ENCODE measurements at places on chromosomes 1 and 21.

GRCh38 chr1:108100148-108100547 is 100.0 kb downstream of the SLC25A24 start:
- DNase-seq = no peak

GRCh38 chr1:116755681-116756080 is 1.5 kb downstream of the CD2 start:
- DNase-seq = no peak

DNA sequence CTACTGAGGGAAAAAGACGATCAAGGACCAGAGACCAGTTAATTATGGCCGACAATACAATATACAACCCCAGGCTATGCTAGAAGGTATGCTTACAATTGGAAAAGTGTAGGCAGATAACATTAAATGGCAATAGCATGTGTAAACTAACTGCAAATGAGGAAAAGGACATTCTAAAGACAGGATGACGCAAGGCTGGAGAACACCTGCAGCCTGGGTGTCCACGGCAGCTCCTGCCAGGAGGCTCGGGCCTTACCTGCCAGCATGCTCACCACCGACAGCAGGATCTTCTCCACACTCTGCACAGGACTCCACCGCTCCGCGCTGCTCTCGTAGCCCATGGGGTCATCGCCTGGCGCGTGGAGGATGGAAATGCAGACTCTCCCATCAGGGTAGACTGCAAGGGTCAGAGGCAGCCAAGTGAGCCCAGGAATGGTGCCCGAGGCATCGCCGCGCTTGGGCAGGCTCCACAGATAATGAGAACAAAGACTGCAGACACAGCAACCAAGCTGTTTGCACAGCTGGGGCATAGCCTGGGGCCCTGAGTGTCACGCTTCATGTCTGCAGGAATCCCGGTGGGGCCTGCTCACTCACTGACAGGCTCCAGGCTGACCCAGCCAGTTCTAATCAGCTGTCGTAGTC is 28.2 kb downstream of the UBE2G2 start:
- no peak for DNase-seq

- DNase-seq = no peak
Observed at GRCh38 chr1:107394301-107394700, 253.5 kb downstream of the NTNG1 start.

GRCh38 chr1:228487336-228488124 is at the start of gene RNF187:
TSS of gene RNF187 (plus strand) at chr1:228487382.
- peak; percentile 86 for DNase-seq

DNA sequence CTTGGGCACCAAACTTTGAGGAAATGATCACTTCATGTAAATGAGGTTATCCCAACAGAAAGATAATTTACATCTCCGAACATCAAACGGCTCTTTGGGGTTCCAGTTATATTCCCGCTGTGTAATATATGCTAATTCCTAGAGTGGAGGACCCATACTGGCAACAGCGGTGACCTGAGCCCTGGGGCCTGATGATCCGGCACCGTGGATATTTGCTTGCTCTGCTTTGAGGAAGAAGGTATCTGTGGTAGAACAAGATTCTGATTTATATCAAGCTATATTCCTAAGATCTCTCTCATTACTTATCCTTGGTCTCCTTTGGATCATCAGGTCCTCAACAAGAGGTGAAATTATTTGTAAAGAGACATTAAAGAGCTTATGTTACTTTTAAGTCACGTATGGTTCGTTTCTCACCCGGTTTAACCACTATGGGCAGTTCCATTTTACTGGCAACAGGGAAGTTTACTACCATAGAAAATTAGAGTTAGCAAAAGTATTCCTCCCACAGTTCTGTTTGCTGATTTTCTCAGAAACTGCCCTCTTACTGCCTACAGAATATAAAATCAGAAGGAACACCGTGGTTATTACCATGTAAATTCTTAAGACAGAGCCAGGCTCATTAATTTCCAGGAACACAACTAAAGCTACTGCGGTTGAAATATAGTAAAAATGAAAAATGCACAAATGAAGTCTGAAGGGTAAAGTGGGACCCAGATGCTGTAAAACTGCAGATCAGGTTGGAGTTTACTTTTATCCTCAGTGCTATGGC is 56.7 kb downstream of the MRPL39 start:
- no peak for DNase-seq

GRCh38 chr1:41754540-41754939 is 164.2 kb downstream of the HIVEP3 start:
- no peak for DNase-seq

DNA sequence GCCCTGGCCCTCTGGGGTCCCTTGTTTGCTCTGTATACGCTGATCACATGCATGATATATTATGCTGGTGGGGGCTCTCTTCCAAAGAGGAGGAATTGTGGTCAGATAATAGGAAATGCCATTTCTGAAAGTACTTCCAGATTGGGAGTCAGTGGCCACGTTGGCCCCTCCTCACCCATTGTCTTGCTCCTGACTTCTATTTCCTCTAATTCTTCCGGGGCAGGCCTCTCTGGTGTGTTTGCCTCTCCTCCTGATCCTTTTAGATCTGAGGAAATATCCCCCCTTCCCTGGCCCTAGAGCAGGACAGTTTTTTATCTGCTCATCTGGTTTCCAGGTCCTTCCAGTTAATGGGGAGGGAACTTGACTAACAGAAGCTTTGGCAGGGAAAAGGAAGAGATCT is 2.9 kb downstream of the VANGL2 start:
- no peak for DNase-seq

GRCh38 chr1:18199462-18199861 is 91.9 kb downstream of the IGSF21 start:
- DNase-seq = no peak

DNA sequence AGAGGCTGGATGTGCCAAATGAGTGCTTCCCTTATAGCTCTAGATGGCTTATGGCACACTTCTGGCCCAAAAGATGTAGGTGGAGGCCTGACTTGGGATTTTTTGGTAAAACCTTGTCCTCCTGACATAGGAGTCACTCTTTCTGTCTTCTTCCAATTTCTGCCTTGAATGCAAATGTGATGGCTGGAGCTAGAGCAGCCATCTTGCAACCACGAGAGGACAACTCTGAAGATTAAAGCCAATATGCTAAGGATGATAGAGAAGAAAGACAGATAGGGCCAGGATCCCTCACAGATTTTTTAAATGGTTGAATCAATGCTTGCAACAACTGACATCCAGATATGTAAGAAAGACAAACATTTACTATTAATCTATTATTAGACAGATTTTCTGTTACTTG is 8.5 kb upstream of the GPR137B start:
- no peak for DNase-seq

DNA sequence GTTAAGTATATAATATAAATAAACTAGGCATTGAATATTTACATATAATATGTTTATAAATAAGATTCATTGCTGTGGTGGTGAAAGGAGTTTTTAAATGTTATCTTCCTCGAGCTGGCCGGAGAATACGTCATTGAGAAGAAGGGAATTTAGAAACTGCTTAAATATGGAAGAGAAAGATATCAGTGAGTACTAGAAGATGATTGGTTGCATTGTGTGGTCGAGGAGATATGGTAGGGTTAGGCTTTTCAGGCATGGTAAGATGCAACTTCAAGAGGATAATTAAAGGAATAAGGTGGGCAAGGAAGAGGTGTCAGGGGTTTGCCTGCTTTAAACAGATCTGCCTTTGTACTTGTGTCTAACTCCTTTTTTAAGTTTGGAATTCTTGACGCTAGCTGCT is 73.5 kb downstream of the RPS6KC1 start:
- DNase-seq = no peak

DNA sequence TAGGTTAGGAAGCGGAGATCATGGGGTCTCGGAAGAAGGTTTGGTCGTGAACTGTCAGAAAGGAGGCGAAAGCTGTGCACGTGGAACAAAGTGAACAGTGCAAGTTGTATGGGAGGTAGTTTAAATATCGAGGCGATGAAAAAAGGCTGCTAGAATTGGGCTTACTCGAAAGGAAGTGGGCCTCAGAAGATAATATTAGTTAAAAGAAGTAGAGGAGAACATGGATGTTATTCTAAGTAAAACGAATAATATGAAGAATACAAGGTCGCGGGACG is 571 bp downstream of the WDR3 start:
- DNase-seq = no peak

DNA sequence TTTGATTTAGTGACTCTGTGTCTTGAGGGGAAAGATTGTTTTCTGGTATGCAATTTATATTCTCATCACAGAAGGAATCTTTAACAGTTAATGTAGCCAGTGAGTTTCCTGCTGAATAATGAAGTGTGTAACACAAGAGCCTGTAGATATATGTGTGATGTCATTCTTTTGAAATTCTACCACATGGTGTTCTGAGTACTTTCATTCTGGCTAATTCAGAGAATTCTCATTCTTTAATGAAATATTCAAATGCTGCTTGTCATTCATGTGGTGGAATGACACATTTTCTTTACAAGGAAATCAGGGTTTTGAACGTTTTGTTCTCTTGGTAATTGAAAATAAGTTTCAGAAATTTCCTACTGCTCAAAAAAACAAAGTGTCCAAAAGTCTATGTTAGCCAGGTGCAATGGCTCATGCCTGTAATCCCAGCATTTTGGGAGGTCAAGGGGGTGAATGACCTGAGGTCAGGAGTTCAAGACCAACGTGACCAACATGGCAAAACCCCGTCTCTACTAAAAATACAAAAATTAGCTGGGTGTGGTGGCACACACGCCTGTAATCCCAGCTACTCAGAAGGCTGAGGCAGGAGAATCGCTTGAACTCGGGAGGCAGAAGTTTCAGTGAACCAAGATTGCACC is 79.6 kb downstream of the MAP3K21 start:
- DNase-seq = no peak

DNA sequence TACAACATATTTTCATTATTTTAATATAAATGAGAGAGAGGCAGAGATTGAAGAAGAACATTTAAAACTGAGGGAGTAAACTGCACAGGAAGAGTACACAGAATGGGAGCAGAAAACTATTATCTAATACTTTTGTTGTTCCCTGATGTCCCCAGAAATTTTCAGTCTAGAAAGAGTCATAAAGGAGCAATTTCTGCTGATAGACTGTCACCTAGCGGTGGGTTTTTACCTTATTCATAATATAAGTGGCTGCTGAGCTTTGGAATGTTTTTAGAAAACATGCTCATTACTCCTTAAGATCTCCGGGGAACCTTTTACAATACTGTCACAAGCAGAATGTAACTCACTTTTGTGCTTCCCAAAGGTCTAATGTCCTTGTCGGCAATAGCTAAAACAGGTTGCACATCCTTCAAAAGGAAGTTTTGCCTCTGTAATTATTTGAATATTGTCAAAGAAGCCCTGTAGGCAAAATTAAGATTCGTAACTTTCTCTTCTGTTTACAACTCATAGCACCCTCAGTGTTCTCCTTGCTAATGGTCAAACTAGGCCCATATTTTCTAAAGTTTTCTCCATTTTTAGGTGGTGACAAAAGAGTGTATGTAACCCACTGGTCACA is 4.9 kb upstream of the NPL start:
- DNase-seq = peak; percentile 35

DNA sequence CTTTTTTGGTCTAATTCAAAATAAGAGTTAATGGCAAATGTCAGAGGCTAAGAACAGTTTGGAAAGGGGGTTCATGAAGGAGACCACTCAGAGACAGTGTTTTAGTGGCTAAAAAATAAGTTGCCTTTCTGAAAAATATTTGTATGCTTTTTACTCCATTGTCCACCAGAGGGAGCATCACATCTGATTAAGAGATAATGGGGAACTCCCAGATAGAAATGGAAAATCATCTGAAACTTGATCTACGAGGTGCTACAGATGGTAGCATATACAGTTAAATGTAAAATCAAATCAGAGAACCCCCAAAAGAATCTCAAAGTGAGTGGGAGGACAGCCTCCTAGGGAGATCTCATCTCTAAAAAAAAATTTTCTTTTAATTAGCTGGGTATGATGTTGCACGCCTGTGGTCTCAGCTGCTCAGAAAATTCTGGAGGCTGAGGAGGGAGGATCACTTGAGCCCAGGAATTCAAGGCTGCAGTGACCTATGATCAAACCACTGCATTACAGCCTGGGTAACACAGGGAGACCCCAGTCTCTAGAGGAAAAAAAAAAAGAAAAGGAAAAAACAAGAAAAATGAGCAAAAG is 9.7 kb downstream of the SMYD3 start:
- DNase-seq = no peak

GRCh38 chr1:195933835-195934234 is 674.4 kb downstream of the KCNT2 start:
- no peak for DNase-seq

DNA sequence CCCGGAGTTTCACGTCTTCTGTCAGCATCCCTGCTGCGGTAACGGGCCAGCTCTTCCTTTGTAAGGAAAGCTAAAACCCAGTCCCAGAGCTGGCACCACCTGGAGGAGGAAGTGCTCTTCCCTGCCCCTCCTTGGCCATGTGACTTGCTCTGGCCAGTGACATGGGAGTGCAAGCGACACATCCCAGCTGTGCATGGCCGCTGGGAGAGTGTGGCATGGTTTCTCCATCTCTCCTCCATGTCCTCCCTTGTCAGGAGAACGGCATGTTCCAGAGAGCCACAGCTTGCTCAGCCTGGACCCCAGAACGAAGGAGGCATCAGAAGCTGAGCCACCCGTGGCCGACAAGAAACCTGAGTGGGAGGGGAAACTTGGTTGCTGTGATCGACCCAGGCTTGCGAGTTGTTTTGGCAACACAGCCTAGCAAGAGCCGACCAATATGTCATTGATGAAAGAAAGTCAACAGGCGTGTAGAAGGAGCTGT is 2.7 kb upstream of the PRXL2B start:
- no peak for DNase-seq

DNA sequence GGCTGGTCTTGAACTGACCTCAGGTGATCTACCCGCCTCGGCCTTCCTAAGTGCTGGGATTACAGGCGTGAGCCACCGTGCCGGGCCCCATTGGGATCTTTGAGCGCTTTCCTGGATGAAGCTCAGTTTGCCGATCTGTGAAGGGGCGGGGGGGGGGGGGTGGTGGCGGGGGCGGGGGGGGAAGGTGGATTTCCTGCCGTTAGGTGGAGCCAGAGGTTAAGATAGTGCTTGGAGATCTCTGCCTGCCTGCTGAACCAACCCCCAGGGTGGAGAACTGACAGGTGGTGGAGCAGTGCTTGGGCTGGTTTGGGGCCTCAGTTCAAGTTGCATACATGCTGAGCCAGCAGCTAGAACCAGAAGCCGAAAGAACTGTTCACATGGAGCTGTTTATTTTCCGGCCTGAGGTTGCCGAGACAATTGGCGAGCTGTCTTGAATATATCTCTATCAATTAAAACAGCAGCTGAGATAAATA is 1.7 kb downstream of the TMCC2 start:
- DNase-seq = peak; percentile 64

GRCh38 chr1:51285055-51285454 is 45.3 kb downstream of the TTC39A start:
- DNase-seq = no peak

DNA sequence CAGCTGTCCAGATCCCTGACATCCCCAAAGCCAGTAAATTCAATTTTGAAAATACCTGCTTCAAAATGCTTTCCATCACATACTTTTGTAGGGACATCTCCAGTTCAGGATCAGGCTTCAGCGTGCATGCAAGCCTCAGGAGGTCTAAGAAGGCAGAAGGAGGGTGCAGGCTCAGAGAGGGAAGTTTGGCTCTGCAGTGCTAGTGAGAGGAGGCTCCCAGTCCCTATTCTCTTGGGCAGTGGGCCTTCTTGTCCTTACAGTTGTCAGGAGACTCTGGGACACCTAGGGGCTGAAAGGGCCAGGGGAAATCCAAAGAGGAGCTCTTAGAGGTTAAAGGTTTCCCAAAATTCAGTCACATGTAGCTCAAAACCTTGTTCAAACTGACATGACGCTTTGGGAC is 20.1 kb downstream of the ADCY10 start:
- no peak for DNase-seq

All from CD8-positive, alpha-beta memory T cell (primary cell).